ENCODE measurements at places on chromosomes 7 and 10. TPM values are rescaled to one million over a fixed set of nuclear protein-coding genes. Genes with fewer than 3 reads are reported as not detected.

CALCR gene
- not detected for total RNA-seq

HKDC1 gene
- 6.8 TPM for total RNA-seq

OGDHL gene
- 0.26 TPM for total RNA-seq

LRRC18 gene
- total RNA-seq, result not detected

TMEM225B gene
- 0.52 TPM for total RNA-seq

GAD2 gene
- not detected for total RNA-seq

SEM1 gene
- total RNA-seq, result 59.2 TPM

GBX1 gene
- total RNA-seq, result not detected

TSC22D4 gene
- total RNA-seq, result 20.6 TPM

VSTM4 gene
- total RNA-seq, result 8.2 TPM

CCL24 gene
- total RNA-seq, result not detected

BUD31 gene
- 61.6 TPM for total RNA-seq

NAT16 gene
- not detected for total RNA-seq

SPAG6 gene
- not detected for total RNA-seq

SFXN2 gene
- 6.7 TPM for total RNA-seq

IFIT1B gene
- total RNA-seq, result not detected
